Mammary epithelial cell (primary cell): ENCODE measurements at places on chromosomes 12 and 14. TPM values are rescaled to one million over a fixed set of nuclear protein-coding genes. Genes with fewer than 3 reads are reported as not detected.

PDE3A gene
- not detected for polyA plus RNA-seq

MYO1A gene
- 0.03 TPM for polyA plus RNA-seq

AQP6 gene
- 0.09 TPM for polyA plus RNA-seq

ABCC9 gene
- polyA plus RNA-seq, result not detected

GRIN2B gene
- not detected for polyA plus RNA-seq

GALNT8 gene
- polyA plus RNA-seq, result not detected

B4GALNT3 gene
- 1.9 TPM for polyA plus RNA-seq

CCER1 gene
- not detected for polyA plus RNA-seq

ESRRB gene
- polyA plus RNA-seq, result 0.01 TPM

TGM1 gene
- polyA plus RNA-seq, result 8.7 TPM

IFI27 gene
- 0.53 TPM for polyA plus RNA-seq

CMTM5 gene
- not detected for polyA plus RNA-seq

KLRD1 gene
- polyA plus RNA-seq, result not detected

LIN52 gene
- 5.7 TPM for polyA plus RNA-seq

CD163 gene
- not detected for polyA plus RNA-seq

SDS gene
- polyA plus RNA-seq, result not detected

DGKA gene
- polyA plus RNA-seq, result 195 TPM

ACSM4 gene
- not detected for polyA plus RNA-seq

HPD gene
- 0.03 TPM for polyA plus RNA-seq

CLEC2A gene
- not detected for polyA plus RNA-seq

MOAP1 gene
- 8.3 TPM for polyA plus RNA-seq

YLPM1 gene
- 7.5 TPM for polyA plus RNA-seq

KLRC2 gene
- 0.07 TPM for polyA plus RNA-seq

EML1 gene
- polyA plus RNA-seq, result 0.42 TPM

PLEKHG3 gene
- polyA plus RNA-seq, result 68.7 TPM

MYH6 gene
- not detected for polyA plus RNA-seq

DPPA3 gene
- polyA plus RNA-seq, result not detected

LRTM2 gene
- not detected for polyA plus RNA-seq

LYSET gene
- polyA plus RNA-seq, result 8.2 TPM

SIX6 gene
- not detected for polyA plus RNA-seq

DLGAP5 gene
- 18.1 TPM for polyA plus RNA-seq

FERMT2 gene
- polyA plus RNA-seq, result 15.3 TPM

TBX3 gene
- 13.3 TPM for polyA plus RNA-seq

GLT8D2 gene
- 20.4 TPM for polyA plus RNA-seq

PLEKHG7 gene
- not detected for polyA plus RNA-seq

SYT10 gene
- not detected for polyA plus RNA-seq

LMNTD1 gene
- polyA plus RNA-seq, result 0.28 TPM

SPX gene
- polyA plus RNA-seq, result 0.15 TPM

KRT83 gene
- 0.07 TPM for polyA plus RNA-seq

CALM1 gene
- polyA plus RNA-seq, result 607 TPM

AQP2 gene
- polyA plus RNA-seq, result not detected

FBXO21 gene
- polyA plus RNA-seq, result 41.9 TPM
